ENCODE measurements at places on chromosomes 2 and 18.

GRCh38 chr2:74917702-74918619, 40.5 kb upstream of the POLE4 start:
- no peak for DNase-seq

- DNase-seq, result no peak
Observed at GRCh38 chr2:9297156-9297555, 90.5 kb downstream of the ASAP2 start.

GRCh38 chr2:2974982-2975381, 402.6 kb downstream of the EIPR1 start:
- no peak for DNase-seq

- DNase-seq, result peak; percentile 35
Observed at GRCh38 chr2:219627103-219628100, at the start of gene SLC4A3. Gene SLC4A3 (plus strand): TSS chr2:219627630. CDS start chr2:219627993, 363 bp downstream.

- peak; percentile 56 for DNase-seq
Observed at GRCh38 chr2:19361325-19361990, 3.0 kb upstream of the OSR1 start.

DNA sequence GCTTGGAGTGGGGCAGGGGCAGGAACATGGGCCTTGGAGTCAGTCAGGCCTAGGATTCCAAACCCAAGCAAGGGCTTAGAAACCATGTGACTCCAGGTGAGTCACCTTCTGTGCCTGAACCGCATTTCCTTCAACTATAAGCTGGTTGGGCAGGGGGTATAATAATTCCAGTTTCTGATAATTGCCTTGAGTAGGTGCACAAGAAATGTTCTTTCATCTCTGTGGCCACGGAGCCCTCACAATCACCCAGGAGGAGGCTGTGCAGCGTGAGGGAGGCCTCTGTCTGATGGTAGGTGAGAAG, 112.1 kb upstream of the HAAO start:
- no peak for DNase-seq

DNA sequence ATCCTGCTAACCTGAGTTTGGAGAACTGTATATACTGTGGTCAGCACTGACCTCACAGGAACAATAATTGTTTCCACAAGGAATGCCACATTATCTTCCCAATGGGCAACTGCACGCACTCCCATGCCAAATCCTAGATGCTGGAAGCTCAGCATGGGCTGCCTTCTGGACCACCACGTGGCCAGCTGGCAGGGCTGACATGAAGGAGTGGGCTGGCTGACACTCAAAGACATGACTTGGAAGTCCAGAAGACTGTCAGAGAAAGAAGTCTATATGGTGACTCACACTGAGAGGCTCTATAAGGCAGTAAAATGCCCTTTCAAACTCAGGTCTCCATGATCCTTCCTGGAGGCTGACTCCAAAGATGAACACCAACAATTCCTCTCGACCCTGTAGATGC, 98.4 kb upstream of the RNF152 start:
- no peak for DNase-seq

- DNase-seq, result no peak
Observed at GRCh38 chr2:227579791-227580190, 18.9 kb upstream of the SCYGR2 start.

- DNase-seq, result no peak
Observed at GRCh38 chr2:23649819-23650218, 264.8 kb downstream of the KLHL29 start.

DNA sequence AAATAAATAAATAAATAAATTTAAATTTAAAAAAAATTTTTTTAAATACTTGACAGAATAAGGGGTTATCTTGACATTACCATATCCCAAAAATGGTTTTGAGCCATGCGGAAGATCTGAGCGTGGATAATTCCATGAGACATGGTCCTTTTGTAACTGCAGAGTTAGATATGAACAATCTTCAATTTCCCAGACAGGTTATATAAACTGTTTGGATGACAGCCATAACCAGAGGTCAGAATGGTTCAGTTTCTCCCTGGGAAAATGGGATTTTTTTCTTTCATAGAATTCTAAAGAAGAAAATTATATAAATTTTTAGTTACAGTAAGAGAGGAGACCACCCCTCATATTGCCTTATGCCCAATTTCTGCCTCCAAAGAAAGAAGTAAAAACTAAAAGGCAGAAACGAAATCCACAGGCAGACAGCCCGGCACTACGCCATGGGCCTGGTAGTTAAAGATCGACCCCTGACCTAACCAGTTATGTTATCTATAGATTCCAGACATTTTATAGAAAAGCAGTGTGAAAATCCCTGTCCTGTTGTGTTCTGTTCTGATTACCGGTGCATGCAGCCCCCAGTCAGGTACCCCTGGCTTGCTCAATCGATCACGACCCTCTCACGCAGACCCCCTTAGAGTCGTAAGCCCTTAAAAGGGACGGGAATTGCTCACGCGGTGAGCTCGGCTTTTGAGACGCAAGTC, 3.0 kb downstream of the GALM start:
- no peak for DNase-seq

DNA sequence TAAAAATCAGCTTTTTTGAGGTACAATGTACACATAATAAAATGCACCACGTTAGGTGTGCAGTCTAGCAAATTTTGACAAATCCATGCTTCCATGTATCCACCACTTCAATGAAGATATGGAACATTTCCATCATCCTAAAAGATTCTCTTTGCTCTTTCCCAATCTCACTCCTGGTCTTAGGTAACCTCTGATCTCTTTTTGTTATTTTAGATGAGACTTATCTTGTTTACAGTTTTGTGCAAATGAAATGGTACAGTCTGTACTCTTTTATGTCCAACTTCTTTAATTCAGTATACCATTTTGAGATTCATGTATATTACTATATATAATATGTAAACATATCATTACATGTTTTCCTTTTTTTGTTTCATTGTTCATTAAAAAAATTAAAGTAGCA, 16.3 kb upstream of the SERPINB5 start:
- DNase-seq, result no peak

DNA sequence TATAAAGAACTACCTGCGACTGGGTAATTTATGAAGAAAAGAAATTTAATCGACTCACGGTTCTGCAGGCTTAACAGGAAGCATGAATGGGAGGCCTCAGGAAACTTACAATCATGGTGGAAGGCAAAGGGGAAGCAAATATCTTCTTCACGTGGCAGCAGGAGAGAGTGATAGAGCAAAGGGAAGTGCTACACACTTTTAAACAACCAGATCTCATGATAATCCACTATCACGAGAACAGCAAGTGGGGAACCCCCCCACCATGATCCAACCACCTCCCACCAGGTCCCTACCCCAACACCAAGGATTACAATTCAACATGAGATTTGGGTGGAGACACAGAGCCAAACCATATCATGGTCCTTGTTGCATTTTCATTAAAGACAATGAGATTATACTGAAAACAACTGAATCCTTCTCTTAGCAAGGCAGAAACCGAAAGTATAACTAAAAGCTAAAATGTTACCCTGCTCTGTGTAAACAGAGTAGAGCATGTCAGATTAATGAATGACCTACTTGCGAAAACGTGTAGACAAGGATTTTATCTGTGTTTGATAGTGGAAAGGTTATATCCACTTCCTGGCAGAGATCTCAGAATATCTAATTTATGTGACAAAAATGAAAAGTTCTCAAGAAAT, 60.1 kb upstream of the RBBP8 start:
- DNase-seq, result peak; percentile 8

- no peak for DNase-seq
Observed at GRCh38 chr2:137700681-137701080, 263.6 kb upstream of the HNMT start.

DNA sequence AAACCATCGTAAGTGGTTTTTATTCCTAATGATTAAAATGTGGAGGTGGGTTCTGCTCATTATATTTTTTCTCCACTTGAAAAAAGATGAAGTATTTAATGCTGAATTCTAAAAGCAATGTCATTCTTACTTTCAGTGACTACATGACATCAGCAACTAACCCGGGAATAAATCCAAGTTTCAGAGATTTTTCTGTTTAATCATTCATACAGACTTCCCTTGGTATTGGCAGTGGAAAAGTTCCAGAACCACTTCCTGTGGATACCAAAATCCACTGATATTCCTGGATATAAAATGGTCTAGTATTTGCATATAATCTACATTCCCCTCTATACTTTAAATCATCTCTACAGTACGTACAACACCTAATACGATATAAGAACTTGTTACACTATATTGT, 128.6 kb downstream of the ZNF532 start:
- DNase-seq, result no peak

Measured in B cell (primary cell).